ENCODE measurements at places on chromosomes 13 and 19. TPM values are rescaled to one million over a fixed set of nuclear protein-coding genes. Genes with fewer than 3 reads are reported as not detected.

RFC3 gene
- 15.1 TPM for polyA plus RNA-seq

TMEM150B gene
- polyA plus RNA-seq = 1.1 TPM

BRSK1 gene
- 9.5 TPM for polyA plus RNA-seq

MAB21L1 gene
- polyA plus RNA-seq = 18.9 TPM

CAMSAP3 gene
- polyA plus RNA-seq = 1.3 TPM

ANKRD27 gene
- 12.4 TPM for polyA plus RNA-seq

SYNGR4 gene
- polyA plus RNA-seq = not detected

GPR12 gene
- polyA plus RNA-seq = 0.22 TPM

KL gene
- 2.4 TPM for polyA plus RNA-seq

SOX1 gene
- not detected for polyA plus RNA-seq

TMIGD2 gene
- 0.43 TPM for polyA plus RNA-seq

NANOS3 gene
- 1.3 TPM for polyA plus RNA-seq

PSG1 gene
- 0.45 TPM for polyA plus RNA-seq

ZNF331 gene
- 16.0 TPM for polyA plus RNA-seq

ZNF90 gene
- 3.3 TPM for polyA plus RNA-seq

SBK3 gene
- polyA plus RNA-seq = 0.15 TPM

ZNF560 gene
- polyA plus RNA-seq = 0.23 TPM

ATP1A3 gene
- 0.56 TPM for polyA plus RNA-seq

SIGLEC8 gene
- polyA plus RNA-seq = 0.06 TPM

NLRP7 gene
- polyA plus RNA-seq = not detected

AKT2 gene
- 195 TPM for polyA plus RNA-seq

KASH5 gene
- polyA plus RNA-seq = not detected

CRX gene
- 0.05 TPM for polyA plus RNA-seq

SIGLEC7 gene
- polyA plus RNA-seq = 0.63 TPM

IZUMO1 gene
- 0.97 TPM for polyA plus RNA-seq

RPL18 gene
- polyA plus RNA-seq = 1,907 TPM

SNRPD2 gene
- 284 TPM for polyA plus RNA-seq

LRRC25 gene
- 2.4 TPM for polyA plus RNA-seq

EFNA2 gene
- polyA plus RNA-seq = 0.42 TPM

MAMSTR gene
- polyA plus RNA-seq = 62.9 TPM

KCNC3 gene
- 0.96 TPM for polyA plus RNA-seq

MISP gene
- 0.14 TPM for polyA plus RNA-seq
